ENCODE measurements at places on chromosomes 6 and 20.

GRCh38 chr20:51034988-51035656 is 12.2 kb upstream of the KCNG1 start:
- DNase-seq: no peak

DNA sequence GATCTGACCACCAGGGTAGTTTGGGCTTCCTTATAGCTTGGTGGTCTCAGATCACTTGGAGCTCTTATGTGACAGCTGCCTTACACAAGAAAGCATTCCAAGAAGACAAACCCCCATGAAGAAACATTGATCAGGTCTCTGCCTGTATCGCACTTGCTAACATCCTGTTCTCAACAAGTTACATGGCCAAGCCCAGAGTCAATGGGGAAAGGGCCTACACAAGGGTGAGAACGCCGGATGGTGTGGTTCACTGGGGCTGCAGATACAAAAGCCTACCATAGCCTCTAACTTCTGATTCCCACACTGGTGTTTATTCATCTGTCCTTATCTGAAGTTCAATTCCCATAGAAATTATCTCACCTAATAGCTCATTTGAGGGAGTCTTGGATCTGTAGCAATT is 235.5 kb downstream of the SYNDIG1 start:
- DNase-seq: no peak

DNA sequence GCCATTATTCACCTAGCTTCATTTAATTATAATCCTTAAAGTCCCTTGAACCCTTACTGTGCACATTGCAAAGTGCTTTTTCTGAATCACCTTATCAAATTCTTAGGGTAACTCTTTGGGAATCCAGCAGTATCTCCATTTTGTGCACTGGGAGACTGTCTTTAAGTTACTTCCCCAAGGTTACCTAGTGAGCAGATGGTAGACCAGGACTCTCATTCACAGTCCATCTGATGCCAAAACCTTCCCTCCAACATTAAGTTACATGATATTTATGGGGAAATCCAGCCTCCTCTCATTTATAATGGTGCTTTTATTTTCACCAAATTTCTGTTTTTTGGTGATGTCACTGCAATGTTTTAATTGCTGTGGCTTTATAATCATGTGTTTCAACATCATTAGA is 75.7 kb downstream of the NCOA7 start:
- DNase-seq: no peak

DNA sequence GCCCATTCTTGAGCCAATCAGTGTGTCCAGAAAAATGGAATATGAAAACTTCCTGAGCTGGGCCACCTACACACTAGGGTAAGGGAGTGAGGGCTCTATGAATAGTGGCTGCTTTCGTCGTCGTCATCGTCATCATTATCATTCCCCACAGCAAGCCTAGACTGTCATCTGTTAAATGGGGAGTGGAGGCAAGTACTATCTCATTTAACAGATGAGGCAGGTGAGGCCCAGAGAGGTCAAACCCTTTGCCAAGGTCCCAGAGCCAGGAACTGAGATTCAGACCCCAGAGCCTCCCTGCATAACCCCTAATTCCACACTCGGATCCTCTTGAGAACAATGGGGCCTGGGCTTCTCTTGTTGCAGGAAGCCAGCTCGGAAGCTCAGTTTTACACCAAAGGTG is 20.6 kb downstream of the BPIFB1 start:
- no peak for DNase-seq

- DNase-seq: no peak
Observed at GRCh38 chr6:5813625-5814027, 193.1 kb downstream of the NRN1 start.

GRCh38 chr20:61100489-61100888 is 151.6 kb upstream of the CDH4 start:
- no peak for DNase-seq

- DNase-seq: no peak
Observed at GRCh38 chr6:91453224-91453878, 866.5 kb upstream of the MAP3K7 start.

DNA sequence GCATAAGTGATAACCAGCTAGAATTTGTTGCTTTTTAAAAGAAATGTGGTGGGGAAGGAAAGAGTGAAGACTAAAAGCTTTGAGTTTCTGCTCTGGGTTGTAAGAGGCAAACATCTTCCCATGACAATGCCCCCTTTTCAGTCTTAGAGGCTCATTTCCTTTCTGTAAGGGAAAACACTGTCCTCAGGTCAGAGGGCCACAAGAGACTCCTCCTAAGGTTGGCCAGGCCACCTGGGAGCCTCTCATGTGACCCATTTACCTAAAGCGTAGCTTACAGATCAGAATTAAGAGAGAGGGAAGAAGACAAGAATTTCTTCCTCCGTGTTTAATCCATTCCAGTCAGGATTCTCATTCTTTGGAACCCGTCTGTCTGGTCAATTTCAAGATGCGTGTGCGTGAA is 220.4 kb upstream of the HEY2 start:
- DNase-seq: no peak

- DNase-seq: peak; percentile 3
Observed at GRCh38 chr20:59817406-59817805, 116.0 kb downstream of the SYCP2 start.

DNA sequence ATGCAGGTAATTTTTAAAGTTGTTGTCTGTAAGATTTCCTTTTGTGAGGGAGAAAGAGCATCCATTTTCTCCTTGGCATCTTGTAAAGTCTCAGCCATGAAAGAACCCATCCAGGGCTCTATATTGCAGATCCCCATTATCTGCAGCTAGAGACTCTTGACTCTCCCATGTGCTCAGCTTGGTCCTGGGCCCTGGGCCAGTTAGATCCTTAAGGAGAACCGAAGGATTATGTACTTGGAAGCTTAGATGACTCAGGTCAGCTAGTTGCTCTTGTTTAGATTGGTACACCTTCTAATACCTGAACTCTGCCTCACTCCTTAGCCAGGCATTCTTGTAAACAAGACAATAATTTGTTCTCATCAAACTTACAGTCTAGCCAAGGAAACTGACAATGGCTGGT is 1617.6 kb downstream of the KHDRBS2 start:
- no peak for DNase-seq

GRCh38 chr6:76124018-76124417 is 51.6 kb upstream of the IMPG1 start:
- no peak for DNase-seq

GRCh38 chr6:3186974-3187382 is 29.6 kb upstream of the TUBB2A start:
- DNase-seq: no peak

DNA sequence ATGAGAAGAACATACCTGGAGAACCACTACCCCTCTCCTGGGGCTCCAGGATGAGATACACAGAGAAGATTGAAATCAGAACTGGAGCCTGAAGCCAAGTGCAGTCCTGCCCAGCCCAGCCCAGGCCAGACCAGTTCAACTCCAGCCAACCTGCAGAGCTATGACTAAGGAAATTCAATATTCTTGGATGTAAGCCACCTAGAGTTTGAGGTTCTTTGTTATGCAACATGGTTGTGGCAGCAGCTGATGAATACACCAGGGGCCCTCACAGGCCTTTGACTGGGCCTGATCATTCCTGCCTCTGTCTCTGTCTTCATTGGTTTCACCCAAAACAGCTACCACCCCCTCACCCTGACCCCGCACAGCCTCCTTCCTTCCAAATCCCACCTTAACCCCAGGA is 167.8 kb downstream of the LRFN2 start:
- DNase-seq: no peak

GRCh38 chr6:167091805-167092107 is 31.1 kb upstream of the CCR6 start:
- DNase-seq: no peak

Data from D341Med (cell line).